ENCODE measurements at places on chromosomes 6 and 20.

DNA sequence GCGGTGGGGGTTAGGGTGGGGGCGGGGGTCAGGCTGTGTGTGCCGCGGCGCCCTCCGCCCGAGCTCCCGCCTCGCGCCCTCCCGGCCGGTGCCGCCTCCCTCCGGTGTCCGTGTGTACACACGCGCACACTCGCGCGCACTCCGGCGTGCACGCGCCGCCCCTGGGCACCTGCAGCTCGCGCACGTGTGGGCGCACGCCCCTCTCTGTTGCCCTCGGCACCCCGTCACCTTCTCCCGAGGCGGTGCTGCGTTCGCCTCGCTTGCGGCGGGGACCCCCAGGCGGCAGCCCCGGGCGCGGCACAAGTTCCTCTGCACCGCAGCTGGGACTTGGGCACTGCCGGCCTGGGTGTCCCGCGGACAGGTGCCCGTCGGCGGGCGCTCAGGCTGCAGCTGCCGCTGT lies 525 bp downstream of the MACROD2 start:
- peaks cover 5% of the 10 kb centered on the region for H3K36me3 ChIP-seq
- H3K4me1 ChIP-seq = peaks cover 9% of the 10 kb centered on the region
- H3K27me3 ChIP-seq = no peaks in the 10 kb centered on the region
- H3K4me3 ChIP-seq = peak overlapping the region; percentile 95
- peak overlapping the region; percentile 39 for H3K27ac ChIP-seq

- peaks cover 32% of the 10 kb centered on the region for H3K36me3 ChIP-seq
- H3K27ac ChIP-seq = peak overlapping the region; percentile 96
- no peaks in the 10 kb centered on the region for H3K27me3 ChIP-seq
- peak; percentile 42 for DNase-seq
- peaks cover 12% of the 10 kb centered on the region for H3K4me1 ChIP-seq
- H3K4me3 ChIP-seq = peak overlapping the region; percentile 91
Observed at GRCh38 chr20:3887876-3888620, 1.1 kb upstream of the PANK2 start.

DNA sequence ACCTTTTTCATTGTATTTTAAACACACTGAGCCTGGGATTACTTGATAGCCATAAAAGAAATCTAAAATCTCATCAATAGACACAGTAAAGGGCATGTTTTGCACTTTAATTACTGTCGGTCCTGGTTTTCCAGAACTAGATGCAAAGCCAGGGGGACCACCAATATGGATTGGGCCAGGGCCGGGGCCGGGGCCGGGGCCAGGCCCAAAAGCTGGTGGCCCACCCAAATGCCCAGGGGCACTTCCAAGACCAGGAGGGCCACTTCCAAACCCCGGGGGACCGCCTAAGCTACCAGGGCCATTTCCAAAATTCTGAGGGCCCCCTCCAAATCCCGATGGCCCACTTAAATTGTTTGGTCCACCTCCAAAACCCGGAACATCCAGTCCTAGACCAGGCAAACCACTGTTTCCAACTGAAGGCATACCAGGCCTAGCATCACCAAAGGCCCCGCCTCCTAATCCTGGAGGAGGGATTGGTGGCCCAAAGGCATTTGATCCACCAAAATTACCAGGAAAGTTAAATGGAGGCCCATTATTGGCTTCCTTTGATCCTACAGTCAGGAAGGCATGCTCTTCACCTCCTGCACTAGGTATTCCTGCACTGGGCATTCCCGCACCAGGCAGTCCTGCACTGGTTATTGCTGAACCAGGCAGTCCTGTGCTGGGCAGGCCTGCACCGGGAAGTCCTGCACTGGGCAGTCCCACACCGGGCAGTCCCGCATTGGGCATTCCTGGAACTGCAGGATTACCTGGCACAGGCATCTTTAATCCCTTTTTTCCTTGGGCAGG lies 11.9 kb downstream of the CPNE1 start:
- DNase-seq = no peak
- peaks cover 7% of the 10 kb centered on the region for H3K4me1 ChIP-seq
- H3K27me3 ChIP-seq = no peaks in the 10 kb centered on the region

DNA sequence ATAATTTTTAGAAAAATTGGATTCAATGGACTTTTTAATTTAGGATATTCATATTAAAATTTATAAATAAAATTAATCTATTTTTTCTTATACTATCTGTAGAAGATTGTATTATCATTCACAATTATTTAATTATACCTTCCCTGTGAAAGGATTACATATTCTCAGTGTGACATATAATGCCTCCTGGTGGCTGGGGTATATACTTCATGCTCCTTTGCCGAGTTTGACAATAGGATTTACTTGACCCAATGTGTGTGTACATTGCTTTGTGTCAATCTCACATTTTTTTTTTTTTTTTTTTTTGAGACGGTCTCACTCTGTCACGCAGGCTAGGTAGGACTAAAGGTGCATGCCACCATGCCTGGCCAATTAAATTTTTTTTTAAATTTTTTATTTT lies 230.0 kb upstream of the CHD6 start:
- no peak for DNase-seq
- H3K4me3 ChIP-seq = no peak overlapping the region
- H3K36me3 ChIP-seq = no peaks in the 10 kb centered on the region

- no peak overlapping the region for H3K4me3 ChIP-seq
- H3K27me3 ChIP-seq = no peaks in the 10 kb centered on the region
- H3K4me1 ChIP-seq = peaks cover 15% of the 10 kb centered on the region
- H3K36me3 ChIP-seq = no peaks in the 10 kb centered on the region
- no peak overlapping the region for H3K27ac ChIP-seq
Observed at GRCh38 chr20:51636123-51636522, 93.6 kb upstream of the NFATC2 start.

- H3K27ac ChIP-seq = no peak overlapping the region
- peaks cover 32% of the 10 kb centered on the region for H3K27me3 ChIP-seq
- H3K4me1 ChIP-seq = peaks cover 9% of the 10 kb centered on the region
- no peaks in the 10 kb centered on the region for H3K36me3 ChIP-seq
- DNase-seq = no peak
Observed at GRCh38 chr20:44770484-44771171, 25.0 kb downstream of the KCNK15 start.

GRCh38 chr6:4212588-4212987 lies 77.2 kb upstream of the ECI2 start:
- no peaks in the 10 kb centered on the region for H3K36me3 ChIP-seq
- H3K27ac ChIP-seq = no peak overlapping the region
- H3K4me1 ChIP-seq = no peaks in the 10 kb centered on the region
- peaks cover under 1% of the 10 kb centered on the region for H3K27me3 ChIP-seq

- H3K4me1 ChIP-seq = peaks cover 32% of the 10 kb centered on the region
- peaks cover 5% of the 10 kb centered on the region for H3K36me3 ChIP-seq
- H3K27me3 ChIP-seq = no peaks in the 10 kb centered on the region
- peak overlapping the region; percentile 70 for H3K4me3 ChIP-seq
- H3K27ac ChIP-seq = peak overlapping the region; percentile 97
- DNase-seq = peak; percentile 87
Observed at GRCh38 chr6:136788069-136788902, 4.0 kb downstream of the MAP3K5 start.

GRCh38 chr6:166928644-166929541 lies 27.5 kb downstream of the RNASET2 start:
- no peak for DNase-seq
- H3K4me1 ChIP-seq = no peaks in the 10 kb centered on the region
- H3K27ac ChIP-seq = no peak overlapping the region
- H3K36me3 ChIP-seq = peaks cover 13% of the 10 kb centered on the region

DNA sequence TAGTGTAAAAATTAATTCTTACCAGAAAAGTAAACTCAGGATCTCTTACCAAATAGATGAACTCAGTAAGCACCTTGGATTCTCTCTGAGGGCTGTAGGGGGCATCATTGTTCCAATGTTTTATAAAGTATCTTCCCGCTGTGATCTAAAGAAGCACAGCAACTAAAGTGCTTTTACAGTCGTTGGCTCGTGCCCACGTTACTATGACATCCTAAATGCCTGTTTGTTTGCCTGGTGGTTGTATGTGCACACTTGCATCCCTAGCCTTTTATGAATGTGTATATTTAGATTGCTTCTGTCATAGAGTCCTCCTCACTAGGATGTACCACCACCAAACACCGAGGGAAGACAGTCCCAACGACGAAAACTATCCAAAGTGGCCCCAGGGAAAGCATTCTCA lies 34.5 kb downstream of the SLX4IP start:
- H3K27me3 ChIP-seq = no peaks in the 10 kb centered on the region
- H3K4me3 ChIP-seq = no peak overlapping the region
- peak; percentile 81 for DNase-seq
- peaks cover 4% of the 10 kb centered on the region for H3K36me3 ChIP-seq
- H3K27ac ChIP-seq = peak overlapping the region; percentile 59

- H3K27ac ChIP-seq = no peak overlapping the region
- H3K4me1 ChIP-seq = peaks cover 10% of the 10 kb centered on the region
- H3K4me3 ChIP-seq = no peak overlapping the region
- H3K36me3 ChIP-seq = no peaks in the 10 kb centered on the region
- peak; percentile 20 for DNase-seq
- H3K27me3 ChIP-seq = no peaks in the 10 kb centered on the region
Observed at GRCh38 chr6:35230950-35231349, 17.2 kb downstream of the SCUBE3 start.

GRCh38 chr6:54846857-54847674 lies 495 bp downstream of the FAM83B start:
- peak overlapping the region; percentile 88 for H3K4me3 ChIP-seq
- peak overlapping the region; percentile 97 for H3K27ac ChIP-seq
- H3K4me1 ChIP-seq = peaks cover 50% of the 10 kb centered on the region
- no peak for DNase-seq
- H3K36me3 ChIP-seq = no peaks in the 10 kb centered on the region
- H3K27me3 ChIP-seq = no peaks in the 10 kb centered on the region

DNA sequence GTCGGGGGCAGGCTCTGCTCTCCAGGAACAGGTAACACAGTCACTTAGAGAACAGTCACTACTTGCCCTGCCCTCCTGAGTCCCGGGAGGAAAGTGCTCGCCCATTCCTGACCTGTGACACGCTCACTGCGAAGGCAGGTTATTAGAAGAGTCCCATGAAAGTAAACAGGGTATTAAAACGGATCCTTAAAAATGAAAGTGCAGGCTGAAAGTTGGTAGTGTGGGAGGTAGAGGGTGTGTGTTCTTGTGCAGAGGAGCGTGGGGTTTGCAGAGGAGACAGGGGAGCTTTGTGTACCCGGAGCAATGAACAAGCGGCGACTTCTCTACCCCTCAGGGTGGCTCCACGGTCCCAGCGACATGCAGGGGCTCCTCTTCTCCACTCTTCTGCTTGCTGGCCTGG lies at the start of gene CCN6:
CCN6 (plus strand) TSS at position 104 of the 400 bp plus-strand sequence; CDS start at position 358, 254 bp downstream.
- no peak within 1 kb of the TSS for H3K27ac ChIP-seq
- no peak for DNase-seq
- H3K4me1 ChIP-seq = no peaks in the 10 kb centered on the region
- no peaks in the 10 kb centered on the region for H3K36me3 ChIP-seq

DNA sequence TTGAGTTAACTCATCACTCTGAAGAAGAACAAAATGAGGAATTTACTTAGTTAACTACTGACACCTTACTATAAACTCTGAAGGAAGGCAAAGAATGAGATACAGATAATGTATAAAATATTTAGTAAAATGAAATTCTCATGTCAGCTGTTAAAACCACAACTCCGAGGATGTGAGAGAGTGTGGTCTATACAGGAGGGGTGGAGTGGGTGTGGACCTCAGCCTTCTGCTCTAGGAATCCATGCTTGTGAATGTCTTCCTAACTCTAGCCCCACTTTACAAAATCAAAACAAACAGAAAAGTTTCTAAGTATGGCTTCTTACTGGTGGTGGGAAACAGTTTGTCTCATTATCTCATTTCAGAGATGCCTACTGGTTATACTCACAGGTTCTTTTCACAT lies 14.2 kb downstream of the PPP1R14C start:
- peaks cover 9% of the 10 kb centered on the region for H3K36me3 ChIP-seq
- no peaks in the 10 kb centered on the region for H3K27me3 ChIP-seq
- no peak for DNase-seq
- H3K4me1 ChIP-seq = peaks cover 37% of the 10 kb centered on the region

- DNase-seq = no peak
- H3K4me1 ChIP-seq = peaks cover 13% of the 10 kb centered on the region
- H3K36me3 ChIP-seq = peaks cover 12% of the 10 kb centered on the region
- no peak overlapping the region for H3K27ac ChIP-seq
- no peaks in the 10 kb centered on the region for H3K27me3 ChIP-seq
Observed at GRCh38 chr6:28675600-28675999, 149.9 kb downstream of the GPX5 start.

- no peaks in the 10 kb centered on the region for H3K36me3 ChIP-seq
- DNase-seq = no peak
- no peak overlapping the region for H3K27ac ChIP-seq
- no peaks in the 10 kb centered on the region for H3K27me3 ChIP-seq
Observed at GRCh38 chr6:46407776-46408530, 83.3 kb downstream of the RCAN2 start.

GRCh38 chr6:50451826-50452400 lies 261.4 kb upstream of the TFAP2D start:
- no peak overlapping the region for H3K4me3 ChIP-seq
- H3K27ac ChIP-seq = no peak overlapping the region
- no peaks in the 10 kb centered on the region for H3K27me3 ChIP-seq

DNA sequence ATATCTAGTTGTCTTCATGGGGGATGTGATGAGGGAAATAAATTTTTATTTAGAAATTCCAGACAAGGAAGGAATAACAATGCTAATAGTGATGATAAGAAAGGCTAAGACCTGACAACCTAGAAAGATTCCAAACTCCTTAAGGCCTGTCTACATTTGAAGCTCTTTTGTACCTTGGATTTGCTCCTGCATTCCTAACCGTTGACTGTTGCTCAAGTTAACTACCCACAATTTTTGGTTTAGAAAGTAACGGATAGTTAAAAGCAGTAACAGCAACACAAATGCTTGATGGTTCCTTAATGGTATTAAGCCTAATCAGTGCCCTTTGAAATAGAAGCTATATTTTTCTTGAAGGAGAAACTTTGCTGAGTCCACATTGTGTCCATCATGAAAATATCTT lies 52.9 kb downstream of the TRMT11 start:
- H3K27ac ChIP-seq = peak overlapping the region; percentile 77
- no peak overlapping the region for H3K4me3 ChIP-seq
- H3K36me3 ChIP-seq = peaks cover 61% of the 10 kb centered on the region
- no peaks in the 10 kb centered on the region for H3K27me3 ChIP-seq
- peaks cover 13% of the 10 kb centered on the region for H3K4me1 ChIP-seq
- peak; percentile 45 for DNase-seq

GRCh38 chr6:169780571-169781091 lies 29.2 kb downstream of the ERMARD start:
- H3K27me3 ChIP-seq = no peaks in the 10 kb centered on the region
- H3K4me1 ChIP-seq = peaks cover 6% of the 10 kb centered on the region
- no peak overlapping the region for H3K4me3 ChIP-seq
- DNase-seq = peak; percentile 82
- H3K27ac ChIP-seq = no peak overlapping the region
- peaks cover 32% of the 10 kb centered on the region for H3K36me3 ChIP-seq
